ENCODE measurements at places on chromosomes 5 and 9. TPM values are rescaled to one million over a fixed set of nuclear protein-coding genes. Genes with fewer than 3 reads are reported as not detected.

CDC37L1 gene
- total RNA-seq: 42.4 TPM

TXN gene
- 51.4 TPM for total RNA-seq

PCDHGB5 gene
- 6.0 TPM for total RNA-seq

RANBP17 gene
- 6.5 TPM for total RNA-seq

DIPK1B gene
- total RNA-seq: 21.4 TPM

C5orf52 gene
- not detected for total RNA-seq

FOXD4 gene
- 0.11 TPM for total RNA-seq

PCDHGA4 gene
- 7.3 TPM for total RNA-seq

ADRB2 gene
- total RNA-seq: 5.1 TPM

RAB3C gene
- 1.2 TPM for total RNA-seq

FOXI1 gene
- total RNA-seq: not detected

PTPRD gene
- 15.6 TPM for total RNA-seq

CDC25C gene
- not detected for total RNA-seq

UGT3A2 gene
- not detected for total RNA-seq

TSLP gene
- total RNA-seq: 5.3 TPM

PRELID2 gene
- 12.2 TPM for total RNA-seq

C5orf22 gene
- 25.8 TPM for total RNA-seq

C5orf15 gene
- total RNA-seq: 34.4 TPM

SEMA4D gene
- total RNA-seq: 17.1 TPM

ALDH1A1 gene
- total RNA-seq: 20.7 TPM

CARD9 gene
- total RNA-seq: 1.2 TPM

All from left ventricle myocardium inferior (tissue), 1 donor.